ENCODE measurements at places on chromosomes 6 and 20.

DNA sequence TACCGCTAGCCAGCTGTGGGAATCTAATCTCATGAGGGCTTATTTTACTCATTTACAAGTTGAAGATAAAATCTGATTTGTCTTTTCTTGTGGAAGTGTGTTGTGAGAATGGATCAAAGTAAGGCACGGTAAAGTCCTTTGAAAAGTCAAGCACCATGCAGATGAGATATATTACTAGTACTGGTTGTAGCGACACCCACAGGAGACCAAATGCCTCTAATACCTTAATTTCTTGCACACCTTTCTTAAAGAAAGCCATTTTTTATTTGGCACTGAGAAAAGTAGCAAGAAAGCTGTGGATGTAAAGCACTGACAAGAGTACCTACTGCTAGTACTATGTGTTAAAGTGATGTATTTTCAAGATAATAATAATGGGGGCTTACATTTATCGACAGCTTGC is 191.0 kb upstream of the MMS22L start:
- no peak for DNase-seq

- no peak for DNase-seq
Observed at GRCh38 chr20:10322073-10323012, 103.7 kb downstream of the SNAP25 start.

DNA sequence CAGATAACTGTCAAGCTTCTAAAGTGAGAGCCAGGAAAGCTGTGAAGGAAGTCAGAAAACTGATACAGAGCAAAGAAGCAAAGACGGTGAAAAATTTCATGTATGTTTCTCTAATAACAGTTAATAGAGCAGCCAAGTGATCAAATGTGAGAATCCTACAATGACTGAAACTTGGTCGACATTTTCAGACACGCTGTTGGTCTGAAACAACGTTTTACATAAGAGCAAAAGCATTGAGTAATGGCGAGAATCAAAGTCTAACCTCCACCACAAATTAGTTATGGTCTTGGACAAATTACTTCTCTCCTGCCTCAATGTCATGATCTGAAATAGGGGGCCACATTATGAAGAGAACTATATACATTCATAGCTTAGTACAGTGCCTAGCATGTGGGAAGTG is 3.3 kb downstream of the MKKS start:
- no peak for DNase-seq

GRCh38 chr6:4599924-4600323 is 176.3 kb upstream of the CDYL start:
- no peak for DNase-seq

- no peak for DNase-seq
Observed at GRCh38 chr6:53691667-53692133, 26.1 kb upstream of the KLHL31 start.

GRCh38 chr6:148445620-148446019 is 103.0 kb downstream of the SASH1 start:
- peak; percentile 28 for DNase-seq

- DNase-seq = no peak
Observed at GRCh38 chr6:45445364-45445748, 67.6 kb upstream of the SUPT3H start.

GRCh38 chr6:113894712-113895674 is 37.8 kb downstream of the MARCKS start:
- DNase-seq = no peak

DNA sequence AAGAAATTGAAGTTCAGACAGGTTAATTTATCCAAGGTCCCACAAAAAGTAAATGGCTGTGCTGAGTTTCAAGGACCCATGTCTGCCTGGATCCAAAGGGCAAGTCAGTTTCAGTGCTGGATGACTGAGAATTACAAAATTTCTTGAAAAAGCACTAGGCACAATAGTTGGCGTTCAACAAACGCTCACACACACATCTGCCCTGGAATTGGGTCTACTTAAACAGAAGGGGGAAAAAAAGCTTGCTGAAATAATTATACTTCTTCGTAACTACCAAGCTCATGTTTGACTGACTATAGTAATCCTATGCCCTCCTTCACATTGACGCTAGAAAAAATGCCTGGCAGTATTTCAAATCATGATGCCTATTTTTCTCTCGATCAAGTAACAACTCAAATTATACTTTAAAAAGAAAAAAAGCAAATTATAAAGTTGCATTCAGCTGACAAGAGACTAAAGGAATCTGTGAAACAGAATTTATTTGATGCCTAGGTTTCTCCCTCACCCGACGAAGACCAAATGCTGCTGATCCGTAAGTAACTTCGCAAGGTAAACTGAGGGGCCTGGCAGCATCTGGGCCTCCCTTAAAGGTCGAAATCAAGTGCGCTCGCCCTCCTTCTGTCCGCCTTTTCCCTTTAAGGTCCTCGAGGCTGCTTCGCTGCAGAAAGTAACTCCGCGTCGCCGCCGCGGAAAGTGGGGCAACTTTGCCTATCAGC is 650 bp upstream of the CD2AP start:
- peak; percentile 49 for DNase-seq

DNA sequence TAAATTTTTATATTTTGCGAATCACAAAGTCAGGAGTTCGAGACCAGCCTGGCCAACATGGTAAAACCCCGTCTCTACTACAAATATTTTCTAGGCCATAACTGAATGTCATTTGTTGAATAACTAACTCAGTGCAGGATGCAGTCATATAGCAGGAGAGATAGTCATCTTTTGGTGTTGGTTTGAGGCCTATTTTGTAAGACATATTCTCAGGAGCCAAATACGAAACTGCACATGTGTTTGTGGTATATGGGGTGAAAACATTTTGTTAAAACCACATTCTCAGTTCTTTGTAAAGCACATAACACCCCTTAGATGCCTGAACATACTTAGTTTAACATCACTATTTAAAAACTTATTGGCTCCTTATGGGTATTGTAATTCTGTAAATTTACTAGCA is 4.7 kb upstream of the ENPP5 start:
- no peak for DNase-seq

DNA sequence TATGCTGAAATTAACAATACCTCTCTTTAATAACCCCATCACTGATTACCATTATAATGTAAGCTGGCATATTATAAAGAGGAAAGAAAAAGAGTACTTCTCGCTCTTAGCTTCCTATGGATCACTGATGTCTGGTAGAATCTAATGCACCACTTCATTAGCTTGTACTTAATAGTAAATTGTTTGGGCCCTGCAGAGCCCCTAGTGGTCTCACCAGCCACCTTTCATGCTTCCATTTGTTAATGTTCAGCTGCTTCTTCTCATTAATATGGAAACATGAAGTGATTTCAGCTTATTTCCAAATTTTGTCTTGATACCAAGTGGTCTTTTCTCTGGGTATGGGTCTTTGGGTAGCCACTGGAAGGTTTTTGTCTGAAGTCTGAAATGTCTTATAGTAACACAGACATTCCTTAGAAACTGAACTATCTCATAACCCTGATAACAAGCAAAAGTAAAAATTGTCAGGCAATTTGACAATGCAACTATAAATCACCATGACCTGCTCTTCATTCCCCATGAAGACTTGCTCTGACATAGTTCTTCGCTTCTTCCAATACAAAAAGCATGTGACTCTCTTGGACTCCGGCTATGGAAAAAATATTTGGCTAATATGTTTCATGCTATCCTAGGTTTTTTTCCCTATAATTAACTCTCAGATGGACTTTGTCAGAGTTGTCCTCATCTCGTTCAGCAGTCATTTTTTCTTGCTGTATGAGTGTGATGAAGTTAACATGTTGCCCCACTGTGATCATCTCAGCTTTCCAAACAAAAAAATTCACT is 395.8 kb upstream of the MARCKS start:
- no peak for DNase-seq

GRCh38 chr20:56943946-56944945 is 315.1 kb downstream of the TFAP2C start:
- no peak for DNase-seq

GRCh38 chr6:154686162-154686561 is 47.1 kb upstream of the SCAF8 start:
- no peak for DNase-seq

GRCh38 chr20:3794701-3795420 is 1.2 kb upstream of the CDC25B start:
- no peak for DNase-seq

DNA sequence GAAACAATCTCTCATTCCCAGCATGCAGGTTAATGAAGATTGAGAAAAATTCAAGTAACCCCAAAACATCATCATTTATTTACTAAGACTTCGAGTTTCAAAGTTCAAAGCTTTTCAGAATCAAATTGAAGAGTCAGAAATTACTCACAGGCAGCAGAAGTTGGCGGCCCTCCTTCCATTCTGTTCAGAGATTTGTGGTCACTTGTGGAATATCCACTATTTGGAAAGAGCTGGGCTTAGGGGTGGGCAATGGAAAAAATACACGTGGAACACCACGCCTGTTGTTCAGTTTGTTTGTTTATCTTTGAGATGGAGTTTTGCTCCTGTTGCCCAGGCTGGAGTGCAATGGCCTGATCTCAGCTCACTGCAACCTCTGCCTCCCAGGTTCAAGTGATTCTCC is 108.6 kb upstream of the NAA20 start:
- DNase-seq = no peak

- DNase-seq = no peak
Observed at GRCh38 chr6:23435126-23435525, 690.9 kb upstream of the NRSN1 start.

GRCh38 chr6:39958947-39959346 is 24.7 kb upstream of the MOCS1 start:
- DNase-seq = no peak

DNA sequence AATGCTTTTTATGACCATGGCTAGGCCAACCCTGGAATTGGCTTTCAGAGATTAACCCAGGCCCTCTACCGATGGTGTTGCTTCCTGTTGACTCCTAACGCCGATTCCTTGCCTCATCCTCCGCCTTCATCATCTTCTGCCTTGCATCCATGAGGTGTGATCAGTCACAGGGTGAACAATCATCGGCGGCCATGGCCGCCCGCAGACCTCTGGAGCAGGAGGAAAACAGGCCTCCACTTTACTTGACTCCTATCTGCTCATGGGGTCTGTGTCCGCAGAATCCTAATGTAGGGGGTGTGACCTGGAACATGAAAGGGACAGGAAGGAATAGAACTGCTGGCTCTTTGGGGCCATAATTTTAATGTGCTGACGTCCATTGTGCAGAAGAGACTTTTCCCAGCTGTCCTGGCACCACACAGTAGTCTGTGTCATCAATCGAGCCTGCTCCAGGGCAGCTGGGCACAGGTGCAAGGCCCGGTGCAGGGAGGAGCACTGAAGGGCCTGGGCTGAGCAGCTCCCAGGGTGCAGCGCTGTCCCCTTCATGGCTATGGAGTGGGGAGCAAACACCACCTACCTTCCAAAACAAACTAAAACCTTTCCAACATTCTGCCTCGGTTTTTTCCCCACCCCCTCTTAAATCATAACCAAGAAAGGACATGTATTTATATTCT is 8.0 kb downstream of the SLC22A3 start:
- DNase-seq = no peak

DNA sequence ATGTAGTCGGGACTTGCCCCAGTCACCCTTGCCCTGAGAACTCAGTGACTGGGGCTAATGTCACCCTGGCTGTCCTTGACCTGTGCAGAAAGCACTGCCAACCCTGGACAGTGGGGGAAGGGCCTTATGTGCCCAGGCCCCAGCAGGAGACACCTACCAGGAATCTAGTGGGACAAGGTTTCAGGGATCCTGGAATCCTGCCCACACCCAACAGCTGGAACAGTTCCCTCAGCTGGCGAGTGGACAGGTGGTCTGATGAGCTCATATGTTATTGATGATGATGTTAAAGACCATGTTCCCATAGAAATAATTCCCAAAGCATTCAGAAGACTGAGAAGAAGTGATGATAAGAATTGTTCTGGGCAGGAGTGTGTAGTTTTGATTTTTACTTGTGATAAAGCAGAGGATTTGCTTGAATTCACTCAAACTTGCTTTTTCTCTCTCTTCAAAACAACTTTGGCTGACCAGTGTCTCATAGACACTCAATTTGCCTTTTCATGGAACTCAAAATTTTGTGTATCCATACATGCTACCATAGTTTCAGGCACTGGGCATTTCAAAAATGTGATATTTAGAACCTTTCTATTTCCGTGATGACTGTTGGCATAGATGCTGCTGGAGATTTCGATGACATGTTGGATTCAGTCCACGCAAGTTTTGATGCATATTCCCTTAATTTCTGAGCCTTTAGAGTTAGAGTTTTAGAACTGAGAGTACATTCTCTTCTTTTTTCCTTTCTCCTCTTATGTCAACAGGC is 79.3 kb downstream of the SLC22A3 start:
- no peak for DNase-seq

DNA sequence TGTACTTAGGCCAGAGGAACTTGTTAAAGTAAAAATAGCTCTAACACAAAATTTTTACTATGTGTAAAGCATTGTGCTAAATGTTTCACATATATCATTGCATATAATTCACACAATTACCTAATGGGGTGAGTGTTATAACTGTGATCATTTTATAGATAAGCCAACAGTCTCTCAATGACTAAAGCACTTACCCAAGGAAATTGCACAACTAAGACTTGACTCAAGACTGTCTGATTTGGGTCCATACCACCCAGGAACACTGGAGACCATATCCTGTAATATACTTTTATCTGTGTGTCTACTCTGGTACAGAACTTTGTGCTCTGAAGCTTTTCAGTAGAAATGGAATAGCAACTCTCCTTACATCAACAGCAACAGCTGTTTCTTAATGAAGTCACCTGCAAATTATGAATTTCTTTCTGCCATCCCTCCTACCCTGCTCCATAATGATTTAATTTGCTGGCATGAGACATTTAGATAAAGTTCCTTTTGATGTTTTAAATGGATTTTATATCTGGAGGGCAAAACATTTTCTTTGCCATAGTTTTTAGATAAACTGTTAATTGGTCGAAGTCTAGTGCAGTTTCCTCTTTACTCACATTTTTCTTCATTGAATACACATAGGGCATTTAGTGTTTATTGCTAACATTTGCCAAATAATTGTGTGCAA is 47.5 kb downstream of the TSPYL4 start:
- no peak for DNase-seq

DNA sequence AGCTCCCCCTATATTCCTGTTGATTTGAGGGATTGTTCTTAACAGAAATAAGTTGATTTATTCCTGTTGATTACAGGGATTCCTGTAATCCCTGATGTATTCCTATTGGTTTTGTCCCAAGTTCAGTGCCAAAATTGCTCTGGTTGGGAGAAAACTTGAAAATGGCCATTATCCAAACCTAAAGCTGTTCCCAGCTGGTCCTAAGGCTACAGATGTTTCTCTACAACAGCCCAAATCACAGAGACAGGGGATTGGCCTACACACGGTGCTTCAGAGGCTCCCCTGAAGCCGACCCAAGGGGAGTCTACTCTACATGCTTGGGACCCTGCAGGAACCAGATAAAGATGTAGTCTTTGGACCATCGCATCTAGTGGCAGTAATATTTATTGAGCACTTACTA is 99.0 kb upstream of the AKAP12 start:
- no peak for DNase-seq

DNA sequence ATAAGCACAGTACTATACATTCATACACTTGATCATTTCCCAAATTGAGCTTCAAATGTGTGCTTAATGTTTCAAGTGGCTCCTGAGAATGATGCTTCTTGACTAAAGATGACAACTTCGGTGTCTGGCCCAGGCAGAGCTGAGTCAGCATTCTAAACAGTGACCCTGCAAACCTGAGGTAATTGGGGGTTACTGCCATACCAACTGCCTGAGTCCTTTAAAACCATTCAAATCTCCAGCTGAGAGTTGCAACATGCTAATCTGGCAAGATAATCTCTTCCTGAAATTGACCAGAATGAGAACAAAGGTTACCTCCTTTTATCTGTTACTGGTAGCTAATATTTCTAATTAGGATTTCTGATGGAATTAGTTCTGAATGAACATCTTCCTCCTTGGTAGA is 8.2 kb downstream of the BACH2 start:
- no peak for DNase-seq

All from endodermal cell (in vitro differentiated cells).